CD4-positive, alpha-beta memory T cell (primary cell): ENCODE measurements at places on chromosomes 5 and 9.

GRCh38 chr5:76990899-76991459 lies 38.1 kb downstream of the CRHBP start:
- DNase-seq: no peak

- DNase-seq: peak; percentile 85
Measured at GRCh38 chr5:1386274-1386717, 41.4 kb upstream of the CLPTM1L start.

- DNase-seq: no peak
Measured at GRCh38 chr5:61496446-61496845, 164.4 kb downstream of the ZSWIM6 start.

GRCh38 chr9:6356904-6357303 lies 28.7 kb downstream of the TPD52L3 start:
- no peak for DNase-seq

DNA sequence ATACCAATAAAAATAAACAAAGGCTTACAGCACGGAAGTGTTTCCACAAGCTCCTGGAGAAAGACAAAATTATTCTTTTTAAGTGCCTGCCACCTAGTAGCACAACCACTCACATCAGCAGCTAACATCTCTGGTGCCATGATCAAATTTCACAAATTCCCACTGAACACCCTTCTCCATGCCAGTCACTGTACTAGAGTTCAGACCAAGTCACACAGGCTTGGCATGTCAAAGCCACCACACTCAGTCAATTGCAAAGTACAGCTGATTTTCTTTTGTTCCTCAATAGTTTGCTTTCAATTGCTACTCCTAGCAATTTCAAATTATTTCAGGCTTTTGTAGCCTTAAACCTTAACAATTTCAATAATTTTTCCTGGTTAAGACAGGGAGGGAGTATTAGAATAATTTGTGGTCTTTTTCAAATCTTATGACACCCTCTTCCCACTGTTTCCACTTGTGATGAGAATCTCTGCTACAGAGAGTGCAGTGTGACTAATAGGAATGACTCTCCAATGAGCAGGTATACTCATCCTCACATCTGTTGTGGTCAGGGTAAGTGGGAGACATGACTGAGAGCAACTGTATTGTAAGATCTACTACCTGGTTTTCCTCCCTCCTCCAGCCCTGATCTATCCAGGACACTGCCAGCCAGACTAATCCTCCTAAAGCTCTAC lies 46.2 kb downstream of the RNF145 start:
- no peak for DNase-seq

GRCh38 chr5:133113331-133114061 lies 61.7 kb downstream of the HSPA4 start:
- no peak for DNase-seq

DNA sequence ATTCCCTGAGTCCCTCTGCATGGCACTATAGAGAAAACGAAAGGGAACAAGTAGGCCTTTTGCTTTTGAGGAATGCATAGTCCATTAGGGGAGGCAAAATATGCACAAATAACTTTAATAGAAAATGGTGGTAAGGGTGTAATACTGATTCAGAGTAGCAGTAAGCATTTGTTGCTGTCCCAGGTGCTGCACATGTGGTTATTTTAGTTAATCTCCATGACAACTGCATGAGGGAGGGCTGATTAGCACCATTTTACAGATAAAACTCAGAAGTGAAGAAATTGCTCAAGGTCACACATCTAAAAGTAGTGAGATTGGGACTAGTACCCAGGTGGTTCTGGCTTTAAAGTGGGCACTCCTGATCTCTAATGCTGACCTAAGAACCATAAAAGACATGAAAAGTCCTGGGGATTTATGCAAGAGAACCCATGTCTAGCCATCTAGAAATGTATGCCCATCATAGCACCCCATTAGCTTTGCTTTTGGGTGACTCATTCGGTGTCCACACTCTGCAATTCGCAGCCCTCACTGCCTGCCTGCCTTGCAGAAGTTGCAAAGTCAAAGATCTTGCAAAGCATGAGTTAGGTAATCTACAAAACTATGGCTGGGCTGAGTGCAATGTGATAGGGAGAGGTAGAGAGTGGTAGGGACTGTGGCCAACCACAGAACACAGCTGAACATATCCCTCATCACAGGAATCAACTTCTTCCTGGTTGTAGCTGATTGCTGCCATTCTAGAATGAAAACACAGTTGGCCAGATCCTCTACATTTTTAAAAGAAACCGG lies 195.2 kb downstream of the PTTG1 start:
- DNase-seq: no peak

DNA sequence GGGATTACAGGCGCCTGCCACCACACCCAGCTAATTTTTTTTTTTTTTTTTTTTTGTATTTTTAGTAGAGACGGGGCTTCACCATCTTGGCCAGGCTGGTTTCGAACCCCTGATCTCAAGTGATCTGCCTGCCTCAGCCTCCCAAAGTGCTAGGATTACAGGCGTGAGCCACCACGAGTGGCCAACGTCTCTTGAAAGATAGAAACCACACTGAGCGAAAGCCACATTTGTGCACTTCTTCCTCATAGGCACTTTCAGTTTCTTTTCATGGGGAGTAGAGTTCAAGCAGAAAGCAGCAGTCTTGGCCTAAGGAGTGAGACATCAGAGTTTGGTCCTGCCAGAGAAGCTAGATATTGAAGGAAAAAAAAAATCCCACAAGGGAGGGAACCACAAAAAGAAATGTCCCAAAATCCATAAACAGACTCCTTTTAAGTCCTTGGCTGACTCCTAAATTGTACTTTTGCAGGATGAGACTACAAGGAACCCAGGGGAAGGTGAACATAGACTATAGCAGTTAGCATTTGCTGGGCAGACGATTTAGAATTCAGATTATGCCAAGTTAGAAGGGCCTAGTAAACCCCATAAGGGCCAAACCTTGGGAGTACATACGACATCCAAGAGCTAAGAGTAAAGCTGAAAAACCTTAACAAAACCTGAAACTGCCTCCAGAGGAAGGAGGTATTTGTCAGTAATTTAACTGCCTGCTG lies 43.9 kb upstream of the GLIPR2 start:
- DNase-seq: peak; percentile 49

DNA sequence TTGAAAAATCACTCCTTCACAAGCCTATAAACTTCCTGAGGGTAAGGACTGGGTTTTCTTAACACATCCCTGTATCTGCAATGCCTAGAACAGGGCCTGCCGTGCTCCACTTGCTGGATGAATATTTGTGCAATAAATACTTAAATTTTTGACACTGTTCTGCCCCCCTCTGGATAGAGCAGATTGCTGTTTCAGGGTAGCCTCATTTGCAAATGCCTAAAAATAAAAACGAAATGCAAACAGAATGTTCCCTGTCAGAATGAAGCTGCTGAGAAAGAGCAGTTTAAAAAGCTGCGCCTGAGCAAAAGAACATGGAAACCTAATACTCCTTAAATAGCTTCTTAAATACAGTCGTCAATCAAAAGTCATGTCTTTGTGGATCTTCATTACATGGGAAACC lies 385.3 kb downstream of the PRELID2 start:
- no peak for DNase-seq

- no peak for DNase-seq
Measured at GRCh38 chr5:171270136-171270535, 38.9 kb upstream of the TLX3 start.

- DNase-seq: no peak
Measured at GRCh38 chr5:149646564-149646963, 65.3 kb downstream of the ARHGEF37 start.

DNA sequence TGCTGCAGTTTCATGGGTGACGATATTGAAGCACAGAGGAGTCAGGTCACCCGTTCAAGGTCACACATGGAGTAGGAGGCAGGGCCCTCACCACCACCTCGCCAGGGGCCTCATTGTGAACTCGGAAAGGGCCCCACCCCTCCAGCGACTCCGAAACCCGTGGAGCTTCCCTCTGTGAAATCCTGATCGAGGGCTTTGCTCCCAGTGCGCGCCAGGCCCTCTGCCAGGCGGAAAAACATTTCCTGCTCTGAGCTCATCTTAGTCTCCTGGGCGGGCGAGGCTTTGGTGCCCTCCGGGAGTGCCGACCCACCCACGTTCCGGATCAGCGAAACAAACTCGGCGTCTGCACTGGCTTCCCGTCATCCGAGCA lies 75.0 kb upstream of the FCN1 start:
- DNase-seq: no peak

DNA sequence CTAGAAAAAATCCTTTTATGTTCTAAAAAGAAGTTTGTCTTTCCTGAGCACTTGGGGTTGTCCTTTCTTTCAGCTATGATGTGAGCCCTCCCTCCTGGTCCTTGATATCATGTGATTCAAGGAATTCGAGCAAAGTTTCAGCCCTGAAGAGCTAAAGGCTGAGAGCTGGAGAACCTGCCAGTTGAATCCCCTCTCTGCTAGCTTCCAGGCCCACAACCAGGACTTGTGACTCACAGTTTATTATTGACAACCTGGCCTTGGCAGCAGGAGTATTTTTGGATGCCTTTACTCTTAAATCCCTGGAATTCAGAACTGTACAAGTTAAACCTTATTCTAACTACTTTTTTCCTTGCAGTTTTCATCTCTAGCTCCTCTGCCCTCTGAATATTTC lies 182.8 kb downstream of the SPOCK1 start:
- DNase-seq: no peak
